Mesothelial cell of epicardium (in vitro differentiated cells): ENCODE measurements at places on chromosomes 3 and 15. TPM values are rescaled to one million over a fixed set of nuclear protein-coding genes. Genes with fewer than 3 reads are reported as not detected.

GABRB3 gene
- total RNA-seq: 2.8 to 3.4 TPM (median 3.1 TPM) in 3 replicates

ZBTB47 gene
- 22.4 to 23.6 TPM (median 23.0 TPM) in 3 replicates for total RNA-seq

USP19 gene
- 76.2 to 79.7 TPM (median 76.6 TPM) in 3 replicates for total RNA-seq

CCR3 gene
- not detected in 3 replicates for total RNA-seq

DNA sequence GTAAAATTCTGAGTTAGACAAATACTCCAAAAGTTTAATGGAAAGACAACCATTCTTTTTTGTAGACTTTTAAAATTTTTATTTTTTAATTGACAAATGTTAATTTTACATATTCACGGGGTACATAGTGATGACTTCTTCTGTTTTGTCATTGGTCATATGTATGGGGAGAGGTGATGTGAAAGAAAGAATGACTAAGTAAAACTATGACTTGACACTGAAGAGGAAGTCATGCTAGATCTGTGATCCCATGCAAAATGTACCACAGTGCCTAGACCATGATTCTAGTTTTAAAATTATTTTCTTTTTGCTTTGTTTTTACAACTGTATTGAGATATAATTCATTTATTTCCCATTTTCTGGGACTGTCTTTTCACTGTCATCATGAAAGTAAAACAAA, 281.6 kb downstream of the MBNL1 start:
- H3K27ac ChIP-seq: no peak overlapping the region
- no peak for DNase-seq
- H3K36me3 ChIP-seq: no peaks in the 10 kb centered on the region

GRCh38 chr3:33032938-33033337, 64.0 kb downstream of the GLB1 start:
- H3K36me3 ChIP-seq: peaks cover 31% of the 10 kb centered on the region
- H3K4me3 ChIP-seq: no peak overlapping the region
- H3K4me1 ChIP-seq: peaks cover 10% of the 10 kb centered on the region
- no peak for DNase-seq
- H3K27me3 ChIP-seq: no peaks in the 10 kb centered on the region
- H3K27ac ChIP-seq: no peak overlapping the region

DNA sequence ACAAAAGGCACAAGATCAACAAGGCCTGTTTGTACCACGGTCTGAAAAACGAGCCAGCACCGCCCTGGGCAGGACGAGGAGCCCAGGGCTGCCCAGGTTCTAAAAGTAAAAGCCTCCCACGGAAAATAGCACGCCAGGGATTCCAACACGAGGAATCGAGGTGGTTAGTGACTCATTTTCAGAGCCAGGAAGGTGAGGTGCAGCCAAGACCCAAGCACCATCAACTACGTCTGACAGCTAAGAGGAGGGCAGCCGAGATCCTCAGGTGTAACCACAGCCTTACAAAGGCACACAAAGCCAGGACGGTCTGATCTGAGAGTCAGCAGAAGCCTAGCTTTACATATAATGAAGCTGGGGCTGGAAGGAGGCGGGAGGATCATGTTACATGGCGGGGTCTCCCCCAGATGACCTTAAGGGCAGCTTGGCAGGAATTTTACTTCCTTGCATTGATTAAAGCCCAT, 52.5 kb downstream of the ATP10A start:
- no peak overlapping the region for H3K27ac ChIP-seq
- H3K27me3 ChIP-seq: peaks cover 21% of the 10 kb centered on the region
- no peaks in the 10 kb centered on the region for H3K36me3 ChIP-seq
- H3K4me1 ChIP-seq: peaks cover 6% of the 10 kb centered on the region
- no peak for DNase-seq

DNA sequence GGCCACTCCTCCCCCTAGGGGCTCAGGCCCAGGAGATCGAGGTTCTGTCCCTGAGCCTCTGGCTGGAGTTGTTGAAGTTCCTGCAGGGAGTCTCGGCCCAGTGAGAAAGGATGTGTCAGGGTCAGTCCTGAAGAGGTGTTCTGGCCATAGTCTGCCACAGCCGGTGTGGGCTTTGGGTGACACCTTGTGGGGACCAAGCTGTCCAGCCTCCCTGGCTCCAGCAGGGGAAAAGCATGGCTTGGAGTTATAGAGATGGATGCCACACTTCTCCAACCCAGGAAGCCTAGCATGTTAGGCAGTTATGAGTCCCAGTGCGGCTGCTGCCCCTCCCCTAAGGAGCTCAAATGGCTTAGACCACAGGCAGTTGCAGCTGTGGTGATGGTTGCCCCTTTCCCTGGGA, 945.6 kb upstream of the GBE1 start:
- H3K27ac ChIP-seq: no peak overlapping the region
- no peaks in the 10 kb centered on the region for H3K4me1 ChIP-seq
- no peaks in the 10 kb centered on the region for H3K36me3 ChIP-seq
- peaks cover 6% of the 10 kb centered on the region for H3K27me3 ChIP-seq

DNA sequence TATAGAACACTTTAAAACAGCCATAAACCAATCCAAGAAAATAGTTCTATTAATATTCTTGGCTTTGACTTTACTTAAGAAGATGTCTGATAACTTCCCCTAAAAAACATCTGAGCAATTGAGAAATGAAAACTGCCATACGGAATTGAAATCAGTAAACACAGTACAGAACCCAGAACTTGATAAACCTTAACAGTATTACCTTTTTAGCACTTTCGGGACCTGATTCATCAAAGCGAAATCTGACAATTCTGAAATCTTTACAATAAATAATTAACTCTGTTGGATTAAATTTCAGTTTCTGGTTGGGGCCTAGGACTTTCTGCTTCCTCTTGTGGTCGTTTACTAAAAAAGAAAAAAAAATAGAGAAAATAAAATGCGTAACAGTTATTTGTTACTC, 17.3 kb downstream of the MTMR10 start:
- H3K36me3 ChIP-seq: peaks cover 21% of the 10 kb centered on the region
- no peak for DNase-seq
- H3K27ac ChIP-seq: no peak overlapping the region
- H3K4me1 ChIP-seq: no peaks in the 10 kb centered on the region
- H3K4me3 ChIP-seq: no peak overlapping the region

- H3K4me1 ChIP-seq: no peaks in the 10 kb centered on the region
- H3K4me3 ChIP-seq: no peak overlapping the region
- H3K27ac ChIP-seq: no peak overlapping the region
- no peaks in the 10 kb centered on the region for H3K36me3 ChIP-seq
- no peaks in the 10 kb centered on the region for H3K27me3 ChIP-seq
Measured at GRCh38 chr3:2847062-2847841, 262.9 kb downstream of the IL5RA start.

DNA sequence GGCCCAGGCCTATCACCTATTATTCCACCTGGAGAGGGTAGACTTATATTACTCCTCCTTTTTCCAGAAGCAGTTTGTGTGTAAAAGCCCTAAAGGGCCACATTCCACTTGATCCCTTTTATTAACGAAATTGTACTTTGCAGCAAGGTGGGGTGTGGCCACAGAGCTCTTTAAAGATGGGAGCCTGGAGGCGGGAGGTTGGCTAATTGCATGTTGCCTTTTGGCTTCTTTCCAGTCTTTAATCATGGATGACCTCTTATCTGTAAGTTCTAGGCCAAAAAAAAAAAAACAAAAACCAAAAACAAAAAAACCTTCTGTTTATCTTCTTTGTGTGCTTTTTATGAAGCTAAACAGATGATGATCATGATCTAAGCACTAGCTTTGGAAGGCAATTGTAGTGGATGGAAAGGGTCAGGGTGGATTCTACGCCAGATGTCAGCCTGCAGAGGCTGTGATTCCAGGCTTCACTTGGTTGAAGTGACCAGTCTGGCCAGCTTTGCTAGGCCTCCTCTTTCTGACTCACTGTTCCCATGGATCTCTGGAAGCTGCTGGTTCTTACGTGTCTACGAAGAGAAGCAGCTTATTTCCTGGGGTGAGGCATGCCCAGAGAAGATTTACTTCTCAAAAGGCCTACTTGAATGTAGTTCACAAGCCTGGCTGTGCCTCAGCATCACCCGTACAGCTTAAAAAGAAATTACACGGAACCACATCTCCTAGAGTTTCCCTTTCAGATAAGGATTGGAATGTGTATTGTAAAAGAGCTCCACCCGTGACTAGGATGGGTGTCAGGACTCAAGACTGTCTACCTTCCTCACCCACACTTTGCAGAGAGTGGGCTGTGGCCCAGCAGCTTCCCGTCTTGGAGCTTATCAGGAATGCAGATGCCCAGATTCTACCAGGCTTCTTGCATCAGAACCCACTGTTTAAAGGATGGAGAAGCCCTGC, 330.9 kb upstream of the C2CD4B start:
- peak overlapping the region; percentile 19 for H3K27ac ChIP-seq
- H3K36me3 ChIP-seq: no peaks in the 10 kb centered on the region
- no peak overlapping the region for H3K4me3 ChIP-seq
- peaks cover 48% of the 10 kb centered on the region for H3K4me1 ChIP-seq
- no peaks in the 10 kb centered on the region for H3K27me3 ChIP-seq

- no peak overlapping the region for H3K27ac ChIP-seq
- H3K27me3 ChIP-seq: no peaks in the 10 kb centered on the region
- H3K36me3 ChIP-seq: peaks cover 17% of the 10 kb centered on the region
- DNase-seq: no peak
Measured at GRCh38 chr3:128089135-128089534, 34.5 kb downstream of the RUVBL1 start.

DNA sequence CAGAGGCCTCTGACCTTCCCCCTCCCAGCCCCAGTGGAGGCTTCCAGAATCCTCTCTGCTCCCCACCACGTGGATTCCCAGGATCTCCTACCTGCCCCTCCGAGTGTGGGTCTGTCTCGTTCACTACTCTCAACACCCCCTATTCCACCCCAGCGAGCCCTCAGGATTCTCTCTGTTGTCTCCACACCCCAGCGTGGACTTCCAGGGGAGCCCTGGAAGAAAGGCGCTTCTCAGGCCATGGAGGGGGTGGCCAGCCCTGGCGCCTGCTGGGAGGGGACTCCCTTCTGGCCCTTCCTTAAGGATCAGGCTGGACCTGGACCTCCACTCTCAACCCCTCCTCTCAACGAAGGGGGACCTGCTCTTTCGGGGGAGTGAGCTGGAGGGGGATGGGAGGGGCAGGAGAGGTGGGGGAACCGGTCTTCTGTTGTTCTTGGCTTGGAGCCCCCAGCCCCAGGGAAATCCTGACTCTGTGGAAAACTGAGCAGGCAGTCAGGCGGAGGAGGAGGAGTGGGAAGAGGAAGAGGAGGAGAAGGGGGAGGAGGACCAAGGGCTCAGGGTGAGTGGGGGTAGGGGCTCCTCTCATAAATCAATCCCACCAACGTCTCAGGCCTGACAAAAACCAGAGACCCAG, 32.9 kb downstream of the EPHB3 start:
- H3K36me3 ChIP-seq: no peaks in the 10 kb centered on the region
- H3K4me3 ChIP-seq: peak overlapping the region; percentile 21
- H3K4me1 ChIP-seq: peaks cover 79% of the 10 kb centered on the region
- peak overlapping the region; percentile 96 for H3K27ac ChIP-seq

GRCh38 chr3:4949659-4950058, 29.6 kb upstream of the BHLHE40 start:
- H3K4me1 ChIP-seq: no peaks in the 10 kb centered on the region
- H3K27ac ChIP-seq: no peak overlapping the region
- no peaks in the 10 kb centered on the region for H3K36me3 ChIP-seq
- DNase-seq: no peak

GRCh38 chr3:186185194-186185787, 76.4 kb upstream of the ETV5 start:
- H3K36me3 ChIP-seq: no peaks in the 10 kb centered on the region
- DNase-seq: no peak
- no peak overlapping the region for H3K4me3 ChIP-seq
- H3K27me3 ChIP-seq: peaks cover 33% of the 10 kb centered on the region
- no peak overlapping the region for H3K27ac ChIP-seq
- peaks cover 7% of the 10 kb centered on the region for H3K4me1 ChIP-seq
